ENCODE measurements at places on chromosomes 6 and 20.

GRCh38 chr6:18350271-18350670 is 36.9 kb upstream of the RNF144B start:
- no peak for DNase-seq

GRCh38 chr6:8483650-8484049 is 48.3 kb upstream of the SLC35B3 start:
- no peak for DNase-seq

DNA sequence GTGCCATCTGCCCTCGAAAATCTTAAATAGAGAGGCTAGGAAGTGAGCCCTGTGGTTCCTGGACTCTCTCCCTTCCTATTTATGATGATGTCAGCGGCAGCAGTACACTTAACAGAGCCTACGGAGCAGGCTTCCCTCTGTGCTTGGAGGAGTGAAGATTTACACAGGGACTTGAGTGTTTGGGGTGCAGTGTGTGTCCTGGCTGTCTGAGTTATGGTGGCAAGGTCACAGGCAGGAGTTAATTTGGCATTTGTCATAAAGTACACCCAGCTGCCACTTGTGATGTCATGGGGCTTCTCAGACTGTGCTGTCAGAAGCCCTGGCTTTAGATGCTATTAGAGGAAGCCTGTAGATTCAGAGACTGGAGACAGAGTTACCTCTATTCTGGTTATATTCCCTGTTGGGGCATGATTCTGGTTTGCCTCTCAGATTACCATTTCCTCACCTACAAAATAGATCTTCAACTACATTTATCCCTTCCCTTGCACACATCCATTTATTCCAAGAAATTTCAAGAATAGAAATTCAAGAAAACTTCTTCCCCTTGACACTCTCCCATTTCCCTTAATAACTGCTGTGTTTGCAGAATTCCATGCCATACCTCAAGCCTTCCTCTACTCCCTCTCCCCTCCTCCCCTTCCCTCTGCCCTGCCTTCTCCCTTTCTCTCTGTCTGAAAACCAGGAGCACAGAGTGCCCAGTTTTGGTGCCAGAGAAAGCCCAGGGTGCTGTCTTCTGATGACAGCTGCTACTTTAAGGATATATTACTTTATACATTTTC is 72.1 kb downstream of the SLC24A3 start:
- DNase-seq: no peak

GRCh38 chr20:61935926-61936700 is 129.6 kb downstream of the TAF4 start:
- no peak for DNase-seq

DNA sequence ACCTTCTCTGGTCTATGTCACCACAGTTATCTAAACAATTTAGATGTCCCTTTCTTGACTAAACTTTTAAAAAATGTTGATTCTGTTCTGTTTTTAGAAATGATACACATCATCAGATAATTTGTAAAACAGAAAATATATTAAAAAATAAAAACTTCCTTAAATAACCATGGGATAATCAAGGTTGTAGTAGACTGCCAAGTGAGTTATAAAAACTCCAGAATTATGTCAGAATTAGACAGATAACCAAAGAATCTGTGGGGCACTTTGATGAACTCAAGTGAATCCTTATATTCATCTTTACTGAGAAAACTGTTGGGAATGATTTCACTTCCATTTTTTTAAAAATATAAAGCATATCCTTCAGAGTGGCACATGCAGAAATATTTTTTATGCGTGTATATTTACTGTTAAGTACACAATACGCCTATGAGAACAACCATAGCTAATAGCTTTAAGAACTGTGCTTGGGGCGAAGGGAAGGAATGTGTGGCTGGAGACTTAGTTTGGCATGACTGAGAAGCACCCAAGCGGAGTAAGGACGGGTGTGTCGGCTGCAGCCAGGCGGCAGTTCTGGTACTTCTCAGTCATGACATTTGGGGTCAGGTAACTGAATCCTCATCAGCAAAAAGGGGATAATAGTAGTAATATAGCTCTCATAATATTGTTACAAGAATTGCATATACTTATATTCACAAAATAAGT is 604.7 kb upstream of the CITED2 start:
- DNase-seq: no peak

- DNase-seq: no peak
Observed at GRCh38 chr6:18076231-18076630, 46.2 kb downstream of the NHLRC1 start.

DNA sequence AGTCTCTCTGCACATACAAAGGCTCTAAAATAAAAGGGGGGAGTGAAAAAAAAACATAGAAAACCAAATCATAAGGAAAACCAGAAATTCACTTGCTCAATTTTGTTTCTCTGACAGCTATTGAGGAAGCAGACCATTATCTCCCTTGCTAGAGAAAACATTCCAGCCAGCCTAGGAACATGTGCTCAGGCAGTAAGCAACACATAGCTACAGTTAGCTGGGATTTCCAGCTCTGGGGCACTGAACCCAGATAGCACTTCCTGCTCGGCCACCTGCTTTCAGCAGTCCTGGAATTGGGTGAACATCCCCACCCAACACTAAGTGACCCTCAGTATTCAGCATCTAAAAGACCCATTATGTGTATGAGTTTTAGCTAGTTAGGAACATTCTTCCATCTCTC is 61.3 kb downstream of the TNFRSF21 start:
- no peak for DNase-seq

GRCh38 chr6:64522859-64523258 is 887.3 kb downstream of the PHF3 start:
- no peak for DNase-seq

DNA sequence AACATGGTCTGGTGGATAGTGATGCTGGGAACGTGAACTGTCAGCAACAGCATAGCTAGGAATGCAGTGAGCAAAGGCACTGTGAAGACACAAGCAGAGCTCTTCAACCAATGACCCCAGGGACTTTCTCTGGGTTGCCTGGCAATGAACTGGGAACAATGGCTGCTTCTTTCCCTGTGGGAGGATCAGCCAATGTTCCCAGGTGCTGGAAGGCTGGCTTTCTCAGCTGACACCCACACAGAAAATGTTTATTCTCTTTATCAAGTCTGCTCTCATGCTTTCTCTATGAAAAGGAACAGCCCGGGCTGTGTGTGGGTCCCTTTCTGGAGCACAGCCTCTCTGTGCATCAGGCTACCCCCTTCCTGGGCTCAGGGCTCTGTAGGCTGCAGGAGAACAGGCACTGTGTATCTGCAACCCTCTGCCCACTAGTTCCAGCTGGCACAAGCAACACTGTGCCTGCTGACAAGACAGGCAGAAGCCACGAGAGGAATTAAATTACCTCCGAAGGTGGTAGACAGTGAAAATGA is 54.2 kb downstream of the HFE start:
- no peak for DNase-seq

- DNase-seq: no peak
Observed at GRCh38 chr20:5511930-5512329, 195.2 kb upstream of the PROKR2 start.

DNA sequence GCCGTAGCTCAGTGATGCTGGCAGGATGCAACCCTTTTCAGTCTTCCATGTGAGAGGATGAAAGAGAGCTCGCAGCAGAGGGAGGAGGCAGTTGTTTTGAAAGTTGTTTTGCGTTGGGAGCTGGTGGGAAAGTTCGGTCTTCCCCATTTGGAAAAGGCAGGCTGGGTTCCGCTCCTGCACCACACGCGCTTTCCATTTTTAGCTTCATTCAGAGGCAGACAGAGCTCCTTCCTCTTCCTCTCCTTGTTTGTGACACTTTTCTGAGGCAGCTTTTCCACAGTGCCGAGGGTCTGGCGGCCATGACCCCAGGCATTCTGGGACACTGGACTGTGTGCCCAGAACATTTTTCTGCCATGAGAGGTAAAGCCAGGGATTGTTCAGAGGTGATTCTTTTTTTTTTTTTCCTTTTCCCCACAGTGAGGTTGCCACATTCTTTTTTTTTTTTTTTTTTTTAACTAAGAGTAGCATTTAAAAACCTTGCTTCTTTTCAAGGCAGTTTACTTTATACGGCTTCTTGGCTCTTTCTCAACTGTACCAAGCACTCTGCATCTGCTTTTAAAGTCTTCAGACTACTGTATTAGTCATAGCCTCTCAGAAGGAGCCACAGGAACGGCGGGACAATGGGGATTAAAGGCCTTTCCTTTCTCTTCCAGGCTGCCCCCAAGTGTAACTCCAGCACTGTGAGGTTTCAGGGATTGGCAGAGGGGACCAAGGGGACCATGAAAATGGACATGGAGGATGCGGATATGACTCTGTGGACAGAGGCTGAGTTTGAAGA is 1.6 kb downstream of the PRDM1 start:
- DNase-seq: no peak

- no peak for DNase-seq
Observed at GRCh38 chr20:58097943-58098342, 130.5 kb downstream of the ANKRD60 start.

GRCh38 chr6:112298816-112299281 is 44.5 kb upstream of the LAMA4 start:
- no peak for DNase-seq

DNA sequence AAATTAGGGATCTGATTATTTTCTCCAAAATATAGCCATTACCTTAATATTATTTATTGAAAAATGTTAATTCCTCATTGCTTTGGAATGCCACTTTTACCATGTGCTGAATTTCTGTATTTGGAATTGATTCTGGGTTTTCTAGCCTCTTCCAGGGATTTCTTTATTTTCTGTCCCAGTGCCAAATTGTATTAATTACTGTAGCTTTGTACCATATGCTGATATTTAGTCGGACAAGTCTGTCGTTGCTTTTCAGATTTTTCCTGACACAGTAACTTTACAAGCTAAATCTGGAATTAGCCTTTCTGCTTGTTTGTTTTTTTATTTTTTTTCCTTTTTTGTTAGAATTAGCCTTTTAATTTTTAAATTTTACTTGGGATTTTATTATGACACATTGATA is 10.9 kb upstream of the TMEM14B start:
- no peak for DNase-seq

DNA sequence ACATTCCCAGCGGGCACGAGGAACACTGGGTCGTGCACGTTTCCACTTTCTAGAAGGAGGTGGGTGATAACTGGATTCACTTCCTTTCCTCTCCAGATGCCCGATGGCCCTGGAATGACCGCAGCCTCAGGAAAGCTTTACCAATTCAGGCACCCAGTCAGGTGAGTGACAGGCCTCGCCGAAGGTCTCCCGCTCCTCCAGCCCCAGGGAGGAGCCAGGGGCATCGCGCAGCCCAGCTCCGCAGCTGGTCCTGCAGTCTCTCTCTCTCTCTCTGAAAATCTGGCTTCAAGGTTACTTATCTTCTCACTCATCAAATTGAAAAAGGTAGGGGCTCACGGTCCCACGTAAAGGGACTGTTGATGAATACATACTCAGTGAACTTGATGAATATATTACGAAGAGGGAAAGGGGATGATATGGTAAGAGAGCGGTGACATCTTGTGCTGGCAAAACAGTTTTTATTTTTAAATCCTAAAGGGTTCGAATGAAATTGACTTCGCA is 891 bp downstream of the RIPPLY2 start:
- no peak for DNase-seq

DNA sequence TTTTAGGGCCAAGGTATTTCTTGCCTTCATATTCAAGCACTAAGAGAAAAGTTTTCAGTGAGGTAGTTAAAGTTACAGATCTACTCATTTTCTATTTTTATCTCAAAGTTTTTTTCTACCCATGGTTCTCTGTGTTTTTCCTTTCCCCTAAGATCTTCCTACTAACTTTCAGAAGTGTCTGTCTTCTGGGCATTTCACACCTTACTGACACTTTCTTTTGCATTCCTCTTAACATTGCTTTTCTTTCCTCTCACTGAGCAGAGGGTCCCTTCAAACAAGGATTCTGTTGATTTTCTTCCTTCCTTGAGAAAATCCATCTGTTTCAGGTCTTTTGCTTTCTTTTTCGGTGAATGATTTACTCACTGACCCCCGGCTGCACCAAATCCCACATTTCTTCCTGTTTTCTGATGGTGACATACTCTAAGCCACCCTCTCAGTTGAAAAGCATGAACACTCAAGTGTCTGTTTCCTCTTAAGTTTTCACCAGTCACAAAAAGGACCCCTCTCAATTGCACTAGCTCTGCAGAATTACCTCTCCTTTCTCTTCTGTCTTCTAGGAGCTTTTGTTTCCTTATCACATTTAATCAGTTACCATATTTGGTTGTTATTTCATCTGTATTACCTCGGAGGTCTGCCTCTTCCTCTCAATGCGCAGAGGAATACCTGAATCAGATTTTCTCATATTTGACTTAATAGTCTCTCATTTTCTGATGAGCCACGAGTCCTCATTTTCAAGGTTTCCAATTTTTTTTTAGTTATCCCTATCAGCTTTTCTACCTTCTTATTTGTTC is 73.5 kb upstream of the RNF217 start:
- no peak for DNase-seq

DNA sequence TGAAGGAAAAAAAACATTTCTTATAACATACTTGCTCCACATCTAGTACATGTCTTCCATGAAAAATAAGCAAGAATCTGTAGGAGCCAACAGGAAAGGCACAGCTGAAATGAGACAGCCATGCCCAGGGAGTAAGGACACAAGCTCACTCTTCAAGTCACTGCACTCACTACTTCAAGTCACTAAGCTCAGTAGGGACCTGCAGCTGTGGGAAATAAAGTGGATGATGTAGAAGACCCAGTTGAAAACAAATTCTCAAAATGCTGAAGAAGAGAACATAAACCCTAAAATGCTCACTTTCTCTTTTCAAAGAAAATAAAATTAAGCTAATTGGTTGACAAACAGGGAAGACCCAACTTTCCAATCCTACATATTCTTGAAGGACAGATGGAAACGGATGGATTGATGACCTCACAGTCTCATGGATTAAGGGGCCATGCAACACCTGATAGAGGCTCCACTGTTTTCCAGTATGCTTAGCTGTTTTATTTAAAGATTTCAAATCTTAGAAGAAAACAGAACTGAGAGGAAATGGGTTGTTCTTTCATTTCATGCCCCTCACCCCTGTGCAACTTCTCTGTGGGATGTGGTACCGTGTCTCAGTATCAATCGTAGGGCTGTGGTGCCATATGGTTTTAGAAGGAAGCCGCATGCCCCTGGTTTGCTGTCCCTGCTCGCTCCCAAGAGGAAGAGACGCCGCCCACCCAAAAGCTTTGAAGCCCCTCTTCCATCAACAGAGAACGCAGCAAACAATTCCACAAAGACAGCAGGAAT is 133.3 kb downstream of the WDR27 start:
- no peak for DNase-seq

- no peak for DNase-seq
Observed at GRCh38 chr6:137726582-137726981, 140.5 kb upstream of the TNFAIP3 start.

DNA sequence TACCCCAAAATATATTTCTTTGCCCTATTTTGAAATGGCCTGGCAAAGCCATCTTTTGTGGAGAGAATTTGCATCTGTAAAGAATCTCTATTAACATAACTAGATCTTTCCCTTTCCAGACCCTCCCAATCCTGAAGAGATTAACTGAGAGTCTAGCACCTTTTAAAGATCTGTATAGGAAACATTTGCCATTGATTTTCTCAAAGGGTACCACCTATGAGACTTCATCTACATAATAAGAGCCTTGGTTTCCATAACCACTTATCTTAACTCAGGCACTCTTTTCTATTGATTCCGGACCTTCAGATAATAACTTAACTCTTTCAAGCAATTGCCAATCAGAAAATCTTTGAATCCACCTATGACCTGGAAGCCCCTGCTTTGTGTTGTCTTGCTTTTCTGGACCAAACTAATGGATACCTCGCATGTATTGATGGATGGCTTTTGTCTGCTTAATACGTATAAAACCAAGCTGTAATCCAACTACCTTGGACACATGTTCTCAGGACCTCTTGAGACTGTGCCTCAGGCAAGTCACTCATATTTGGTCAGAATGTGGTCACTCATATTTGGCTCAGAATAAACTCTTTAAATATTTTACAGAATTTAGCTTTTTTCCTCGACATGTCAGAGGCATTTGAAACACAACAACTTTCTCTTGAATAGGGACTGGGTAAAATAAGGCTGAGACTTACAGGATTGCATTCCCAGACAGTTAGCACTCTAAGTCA is 31.4 kb downstream of the SLC22A2 start:
- no peak for DNase-seq

All from T follicular helper cell (primary cell).